ENCODE measurements at places on chromosomes 4 and X.
A peak's percentile ranks its signal among the peaks of the same experiment; 100 is the strongest.

DNA sequence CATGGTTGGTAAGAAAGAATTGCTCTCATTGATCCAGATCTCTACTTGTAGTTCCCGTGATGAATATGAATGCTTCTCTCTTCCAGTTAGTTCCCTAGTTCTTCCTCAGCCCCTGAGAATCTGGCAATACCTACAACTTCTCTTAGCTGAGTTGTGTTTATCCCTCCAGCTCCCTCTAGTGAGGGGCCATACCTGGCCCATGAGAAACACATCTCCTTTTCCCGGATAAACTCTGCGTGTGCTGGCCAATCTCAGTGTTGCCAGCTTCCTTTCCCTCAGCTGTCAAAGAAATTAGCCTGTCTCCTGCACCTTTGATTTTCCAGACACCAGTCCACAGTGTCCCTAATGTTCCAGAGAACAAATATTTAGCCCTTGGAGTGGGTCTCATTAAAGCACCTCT, 5.7 kb downstream of the CBLL2 start:
- DNase-seq, result no peak

- no peak for DNase-seq
These were observed 89.5 kb downstream of the GLRA3 start for GRCh38 chr4:174739576-174739975.

DNA sequence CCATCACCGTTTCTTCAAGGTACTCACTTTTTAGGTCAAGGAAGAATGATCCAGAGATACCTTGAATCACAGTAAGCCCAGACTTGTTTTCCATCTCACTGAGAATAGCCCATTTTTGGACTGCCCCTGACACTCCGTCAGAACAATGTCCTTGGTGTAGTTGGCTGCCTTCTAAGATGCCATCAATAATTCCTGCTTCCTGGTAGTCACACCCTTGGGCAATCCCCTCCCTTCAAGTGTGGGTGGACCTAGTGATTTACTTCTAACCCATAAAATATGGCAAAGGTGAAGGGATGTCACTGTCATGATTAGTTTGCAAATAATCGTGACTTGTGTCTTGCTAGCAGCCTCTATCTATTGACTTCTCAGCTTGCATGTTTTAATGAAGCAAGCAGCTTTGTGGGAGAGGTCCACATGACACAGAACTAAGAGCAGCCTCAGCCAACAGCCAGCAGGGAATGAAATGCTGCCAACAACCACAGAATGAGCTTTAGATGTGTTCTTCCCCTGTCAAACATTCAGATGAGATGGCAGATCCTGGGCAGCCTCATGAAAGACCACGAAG, 20.0 kb upstream of the KLHL34 start:
- DNase-seq, result no peak

GRCh38 chr4:153084224-153084979, 119.8 kb upstream of the TRIM2 start:
- DNase-seq, result no peak

GRCh38 chr4:10096201-10096977, 20.2 kb downstream of the WDR1 start:
- peak; percentile 76 for DNase-seq

DNA sequence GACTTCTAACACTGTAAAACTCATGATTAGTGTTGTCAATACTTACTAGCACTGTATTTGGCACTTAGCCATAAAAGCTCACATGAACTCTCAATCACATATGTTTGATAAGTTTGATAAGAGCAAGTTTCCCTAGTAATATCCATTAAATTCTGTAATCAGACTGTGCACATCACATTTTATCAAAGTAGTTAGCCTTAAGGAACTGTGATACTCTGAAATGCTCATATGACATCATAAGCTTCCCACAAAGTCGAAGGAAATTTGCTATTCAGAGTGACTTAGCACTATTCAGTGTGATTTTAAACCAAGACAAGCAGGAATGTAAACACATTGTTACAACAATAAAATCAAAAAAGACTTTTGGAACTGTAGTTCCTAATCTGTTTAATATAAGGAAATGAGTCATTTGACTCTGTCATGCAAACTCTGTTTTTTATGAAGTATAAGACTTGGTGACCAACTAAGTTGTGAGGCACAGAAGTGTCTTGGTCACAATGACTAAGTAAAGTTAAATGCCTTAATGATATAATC, 6.7 kb downstream of the SLC7A11 start:
- no peak for DNase-seq

- DNase-seq, result no peak
These were observed 224.4 kb downstream of the SLC39A8 start for GRCh38 chr4:102120846-102121245.

DNA sequence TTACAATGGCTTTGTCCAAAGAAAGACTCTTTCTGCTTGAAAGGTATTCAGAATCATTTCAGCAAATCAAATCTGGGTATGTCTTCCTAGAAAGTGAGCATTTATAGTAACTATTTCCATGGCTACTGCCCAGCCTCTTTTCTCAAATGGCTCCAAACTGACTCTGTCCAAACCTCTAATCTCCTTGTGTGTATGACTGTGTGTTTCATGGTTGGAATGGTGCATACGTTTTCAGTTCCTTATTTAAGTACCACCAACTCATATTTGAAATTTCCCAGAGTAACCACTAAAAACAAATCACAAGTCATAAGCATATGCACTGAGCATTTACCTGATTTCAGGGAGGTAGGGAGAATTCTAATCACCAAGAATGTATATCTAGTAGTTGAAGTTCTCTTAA, 106.0 kb downstream of the TMEM144 start:
- DNase-seq, result no peak

DNA sequence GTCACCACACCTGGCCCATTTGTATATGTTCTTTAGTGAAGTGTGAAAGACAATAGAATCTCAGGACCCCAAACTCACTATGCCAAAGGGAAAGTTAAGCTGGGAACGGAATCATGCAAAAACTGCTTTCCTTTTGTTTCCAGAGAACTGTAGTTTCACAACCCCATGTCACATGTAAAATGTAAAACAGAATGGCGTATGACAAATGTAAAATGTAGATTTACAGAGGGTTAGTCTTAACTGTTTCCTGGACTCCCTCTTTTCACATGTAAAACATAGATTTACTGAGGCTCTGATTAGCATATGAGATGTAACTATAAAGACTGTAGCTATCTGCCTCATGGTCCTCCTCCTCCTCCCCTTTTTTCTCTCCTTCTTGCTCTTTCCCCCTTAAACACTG, 66.3 kb downstream of the ABLIM2 start:
- no peak for DNase-seq

- peak; percentile 8 for DNase-seq
These were observed 86.4 kb downstream of the CBR4 start for GRCh38 chr4:168923526-168924194.

GRCh38 chr4:42570221-42570620, 86.7 kb downstream of the ATP8A1 start:
- no peak for DNase-seq

DNA sequence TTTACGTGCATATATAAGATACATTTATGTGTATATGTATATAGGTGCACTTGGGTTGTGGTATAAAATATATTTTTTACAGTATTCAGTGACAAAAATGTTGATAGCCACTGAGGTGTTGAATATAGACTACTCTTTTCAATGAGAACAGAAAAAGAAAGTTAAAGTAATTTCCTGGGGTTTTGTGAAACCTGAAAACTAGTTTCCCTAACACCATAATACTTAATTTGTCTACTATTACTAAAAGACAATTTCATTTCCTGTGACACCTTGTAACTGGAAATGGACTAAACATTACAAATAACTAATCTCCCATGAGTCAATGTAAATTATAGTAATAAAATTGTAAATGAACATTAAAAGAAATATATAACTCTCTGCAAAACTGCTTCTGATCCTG, 32.0 kb upstream of the MAP9 start:
- no peak for DNase-seq

DNA sequence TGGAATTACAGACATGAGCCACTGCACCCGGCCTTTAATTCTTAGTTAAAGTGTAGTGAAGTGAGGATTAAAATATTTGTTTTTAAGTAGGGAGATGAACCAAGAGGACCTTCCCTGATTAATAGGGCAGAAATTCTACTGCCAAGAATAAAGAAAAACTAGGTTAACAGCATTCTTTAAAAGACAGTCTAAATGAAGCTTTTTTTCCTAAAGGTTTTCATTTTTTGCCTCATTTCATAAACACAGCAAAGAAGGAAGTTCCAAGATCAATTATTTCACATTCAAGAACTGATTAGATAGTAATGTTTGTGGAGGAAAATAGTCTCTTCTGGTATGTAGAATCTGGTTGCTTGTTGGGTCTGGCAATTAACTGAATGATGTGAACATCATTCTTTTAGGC, 112.1 kb upstream of the ARSJ start:
- DNase-seq, result no peak

DNA sequence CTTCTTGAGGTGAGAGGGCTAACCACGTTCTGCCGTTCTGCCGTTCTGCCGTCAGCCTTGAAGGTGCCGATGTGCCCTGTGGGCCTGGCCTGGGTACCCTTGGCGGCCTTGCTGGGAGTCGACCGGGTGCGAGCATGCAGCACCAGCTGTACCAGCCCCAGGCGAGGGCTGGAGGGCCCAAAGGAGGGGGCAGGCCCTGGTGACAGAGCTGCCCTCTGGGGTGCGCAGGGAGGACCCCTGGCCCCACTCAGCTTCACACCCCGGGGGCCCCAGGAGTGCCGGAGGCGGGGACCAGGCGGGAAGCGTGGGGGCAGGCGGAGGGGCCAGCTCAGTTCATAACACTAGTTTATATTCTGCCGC, 22.1 kb downstream of the UVSSA start:
- no peak for DNase-seq

GRCh38 chrX:11119313-11119943, 8.3 kb downstream of the HCCS start:
- DNase-seq, result no peak

DNA sequence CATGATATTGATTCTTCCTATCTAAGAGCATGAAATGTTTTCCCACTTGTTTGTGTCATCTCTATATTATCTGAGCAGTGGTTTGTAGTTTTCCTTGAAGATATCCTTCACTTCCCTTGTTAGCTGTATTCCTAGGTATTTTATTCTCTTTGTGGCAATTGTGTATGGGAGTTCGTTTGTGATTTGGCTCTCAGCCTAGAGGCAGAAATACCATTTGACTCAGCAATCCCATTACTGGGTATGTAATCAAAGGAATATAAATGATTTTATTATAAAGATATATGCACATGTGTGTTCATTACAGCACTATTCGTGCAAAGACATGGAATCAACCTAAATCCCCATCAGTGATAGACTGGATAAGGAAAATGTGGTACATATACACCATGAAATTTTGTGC, 172.7 kb upstream of the IL15 start:
- no peak for DNase-seq

DNA sequence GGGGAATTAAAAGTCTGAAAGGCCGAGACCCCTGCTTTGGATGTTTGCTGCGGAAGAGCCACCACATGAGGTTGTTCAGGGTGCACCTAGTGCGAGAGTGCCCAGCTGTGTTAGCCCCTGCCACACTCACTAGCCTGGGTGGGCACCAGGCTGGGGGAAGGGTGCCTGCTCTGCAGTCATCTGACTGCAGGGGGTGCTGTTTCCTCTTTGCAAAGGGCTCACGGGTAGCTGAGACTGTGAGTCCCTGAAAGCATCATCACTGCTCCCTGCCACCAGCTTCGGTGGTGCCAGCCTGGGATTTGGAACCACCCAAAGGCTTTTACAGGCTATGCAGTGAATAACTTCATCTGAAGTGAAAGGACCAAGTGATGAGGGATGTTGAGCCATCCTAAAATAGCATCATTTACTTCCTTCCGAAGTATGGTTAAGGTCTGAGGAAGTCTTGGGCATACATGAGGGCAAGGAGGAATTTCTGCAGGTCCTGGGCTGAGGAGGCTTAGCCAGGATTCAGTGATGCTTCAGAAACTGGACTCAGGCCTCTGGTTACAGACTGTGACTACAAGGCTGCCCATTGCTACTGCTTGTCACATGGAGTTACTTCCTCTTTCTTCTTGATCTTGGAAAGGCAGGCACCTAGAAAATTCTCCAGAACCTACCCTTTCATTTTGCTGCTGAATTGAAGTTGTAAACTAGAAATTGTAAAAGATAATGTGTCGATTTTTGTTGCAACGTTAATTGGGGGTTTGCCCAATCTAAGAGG, 293.2 kb upstream of the PRPS2 start:
- DNase-seq, result no peak

DNA sequence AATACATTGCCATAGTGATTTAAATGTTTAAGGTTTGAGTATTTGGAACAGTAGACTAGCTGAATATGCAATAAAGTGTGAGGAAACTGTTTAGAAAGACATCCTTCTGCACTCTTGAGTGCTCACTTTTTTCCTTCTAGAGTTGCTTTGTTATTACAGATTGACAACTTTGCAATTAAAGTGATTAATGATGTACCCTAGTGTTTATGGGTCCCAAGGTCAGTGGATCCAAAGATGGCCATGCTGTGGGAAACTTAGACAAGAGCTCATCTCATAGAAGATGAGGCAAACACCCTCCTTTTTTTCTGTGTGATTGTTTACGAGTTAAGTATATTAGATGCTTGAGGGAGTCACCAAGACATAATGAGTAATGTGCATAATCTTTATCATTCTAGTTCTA, 118.8 kb downstream of the PDLIM5 start:
- no peak for DNase-seq

GRCh38 chr4:80183250-80184052, 13.9 kb upstream of the PRDM8 start:
- DNase-seq, result no peak

- DNase-seq, result no peak
These were observed 125.4 kb downstream of the ATP8A1 start for GRCh38 chr4:42531341-42532030.

DNA sequence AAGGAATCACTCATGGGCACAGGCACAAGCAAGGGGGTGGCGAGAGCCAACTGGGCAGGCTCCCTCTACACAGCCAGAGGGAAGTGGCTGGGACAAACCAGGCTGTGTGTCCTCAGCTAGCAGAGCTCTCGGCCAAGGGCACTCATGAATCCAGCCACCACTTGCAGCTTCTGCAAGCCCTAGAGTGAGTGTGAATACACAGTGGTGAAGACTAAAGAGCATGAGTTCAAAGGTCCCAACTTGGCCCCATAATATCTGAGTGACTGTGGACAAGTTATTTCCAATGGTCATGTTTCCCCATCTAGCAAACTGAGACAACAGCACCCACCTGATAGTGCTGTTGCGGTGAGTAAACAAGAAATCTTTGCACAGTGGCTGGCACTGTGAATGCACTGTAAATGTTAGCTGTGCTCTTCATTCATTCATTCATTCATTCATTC, 51.7 kb downstream of the ADGRG2 start:
- DNase-seq, result no peak

DNA sequence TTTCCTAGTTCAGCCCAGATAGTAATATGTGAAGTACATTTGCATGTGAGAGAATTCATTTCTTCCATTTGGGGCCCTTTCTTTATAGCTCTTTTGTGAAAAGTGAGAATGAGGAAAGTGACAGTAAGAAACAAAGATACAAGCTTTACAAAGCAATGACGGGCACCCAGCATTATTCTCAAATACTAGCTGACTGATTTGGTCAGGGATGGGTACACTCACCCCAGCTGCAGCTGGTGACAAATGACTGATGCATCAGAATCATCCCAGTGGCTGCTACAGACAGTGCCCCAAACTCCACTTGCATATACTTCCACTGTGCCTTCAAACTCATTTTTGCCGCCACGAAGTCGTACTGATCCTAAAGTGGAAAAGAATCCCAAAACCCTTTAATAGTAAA, 14.8 kb downstream of the PRSS12 start:
- DNase-seq, result no peak

Measured in stimulated activated CD8-positive, alpha-beta memory T cell treated with anti-CD3 and anti-CD28 coated beads, Interleukin-2, amount 100 ng/mL, for 48 hours (primary cell).